Hepatic stellate cell (primary cell): ENCODE measurements at places on chromosomes 5 and 9.
A peak's percentile ranks its signal among the peaks of the same experiment; 100 is the strongest.

- no peak for DNase-seq
These were observed 183.3 kb downstream of the MAPKAP1 start for GRCh38 chr9:125523681-125524080.

GRCh38 chr5:175624316-175624715, 33.6 kb upstream of the HRH2 start:
- DNase-seq, result no peak

GRCh38 chr5:83000922-83001321, 76.3 kb downstream of the TMEM167A start:
- no peak for DNase-seq

- DNase-seq, result no peak
These were observed 164.9 kb downstream of the SLC24A2 start for GRCh38 chr9:19623941-19624340.

DNA sequence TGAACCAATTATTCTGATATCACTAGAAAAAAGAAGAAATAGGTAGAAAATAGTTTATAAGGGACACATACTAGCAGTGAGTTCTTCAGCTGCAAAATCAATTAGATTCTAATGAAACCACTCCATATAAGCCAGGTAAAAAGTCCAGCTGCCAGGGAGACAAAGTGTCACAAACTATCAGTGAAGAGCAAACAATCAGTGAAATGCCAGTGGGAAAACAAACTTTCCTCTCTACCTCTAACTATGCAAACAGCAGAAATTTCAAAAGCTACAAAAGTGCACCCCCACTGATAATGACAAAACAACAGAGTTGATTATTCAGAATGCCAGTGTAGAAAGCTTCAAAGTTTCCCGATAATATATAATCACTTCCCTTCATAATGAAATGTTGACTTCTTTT, 637.2 kb upstream of the ITGA1 start:
- DNase-seq, result no peak

DNA sequence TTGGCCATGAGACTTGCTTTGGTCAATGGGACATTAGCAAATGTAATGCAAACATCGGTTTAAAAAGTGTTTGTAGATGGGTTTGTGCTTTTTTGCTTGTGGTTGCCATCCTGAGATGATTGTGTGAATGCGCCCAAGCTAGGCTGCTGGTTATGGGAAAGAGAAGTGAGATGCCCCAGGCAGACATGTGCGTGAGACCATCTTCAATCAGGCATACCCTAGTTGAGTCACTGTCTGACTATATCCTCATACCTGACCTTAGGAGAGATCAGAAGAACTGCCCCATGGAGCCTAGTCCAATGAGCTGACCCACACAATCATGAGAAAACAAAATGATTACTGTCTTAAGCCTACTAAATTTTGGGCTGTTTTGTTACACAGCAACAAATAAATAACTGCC, 36.8 kb upstream of the ZNF608 start:
- DNase-seq, result no peak

DNA sequence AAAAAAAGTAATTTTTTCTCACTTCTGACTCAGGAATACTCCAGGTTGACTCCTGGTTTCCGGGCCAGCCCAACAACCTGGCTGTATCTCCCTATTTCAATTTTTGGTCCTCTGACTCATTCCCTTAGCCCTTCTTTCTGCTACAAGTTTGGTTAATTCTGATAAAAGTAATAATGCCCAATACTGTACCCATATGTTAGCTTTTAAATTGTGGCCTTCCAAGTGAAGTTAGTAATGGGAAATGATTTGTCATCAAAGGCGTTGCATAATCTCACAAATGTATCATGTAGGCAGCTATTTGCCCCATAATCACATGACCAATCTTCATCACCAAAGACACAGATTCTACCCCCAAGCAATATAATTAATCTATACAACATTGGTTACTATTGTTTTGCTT, 31.1 kb upstream of the BNC2 start:
- no peak for DNase-seq

- no peak for DNase-seq
These were observed 100.9 kb upstream of the APC start for GRCh38 chr5:112636751-112637150.

DNA sequence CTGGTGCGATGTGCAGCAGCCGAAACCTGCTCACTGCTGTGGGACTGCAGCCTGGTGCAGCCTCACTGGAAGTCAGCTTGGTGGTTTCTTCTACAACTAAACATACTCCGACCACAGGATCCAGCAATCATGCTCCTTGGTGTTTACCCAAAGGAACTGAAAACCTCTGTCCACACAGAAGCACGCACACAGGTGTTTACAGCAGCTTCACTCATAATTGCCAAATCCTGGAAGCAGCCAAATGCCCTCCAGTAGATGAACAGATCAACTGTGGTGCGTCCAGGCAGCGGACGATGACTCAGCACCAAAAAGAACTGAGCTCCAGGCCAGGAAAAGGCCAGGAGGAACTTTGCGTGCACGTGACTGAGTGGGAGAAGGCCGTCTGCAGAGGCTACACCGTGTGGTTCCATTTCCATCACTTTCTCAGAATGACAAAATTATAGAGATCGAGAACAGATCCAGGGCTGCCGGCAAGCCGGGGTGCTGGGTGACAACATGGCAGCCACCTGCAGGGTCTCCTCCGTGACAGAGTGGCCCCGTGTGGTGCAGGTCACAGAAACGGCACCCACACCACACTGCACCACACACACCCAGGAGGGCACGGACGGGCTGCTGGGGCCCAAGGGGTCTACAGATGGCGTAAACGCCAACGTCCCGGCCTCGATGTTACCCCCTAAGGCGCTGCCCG, 23.1 kb upstream of the NSMF start:
- DNase-seq, result peak; percentile 71

DNA sequence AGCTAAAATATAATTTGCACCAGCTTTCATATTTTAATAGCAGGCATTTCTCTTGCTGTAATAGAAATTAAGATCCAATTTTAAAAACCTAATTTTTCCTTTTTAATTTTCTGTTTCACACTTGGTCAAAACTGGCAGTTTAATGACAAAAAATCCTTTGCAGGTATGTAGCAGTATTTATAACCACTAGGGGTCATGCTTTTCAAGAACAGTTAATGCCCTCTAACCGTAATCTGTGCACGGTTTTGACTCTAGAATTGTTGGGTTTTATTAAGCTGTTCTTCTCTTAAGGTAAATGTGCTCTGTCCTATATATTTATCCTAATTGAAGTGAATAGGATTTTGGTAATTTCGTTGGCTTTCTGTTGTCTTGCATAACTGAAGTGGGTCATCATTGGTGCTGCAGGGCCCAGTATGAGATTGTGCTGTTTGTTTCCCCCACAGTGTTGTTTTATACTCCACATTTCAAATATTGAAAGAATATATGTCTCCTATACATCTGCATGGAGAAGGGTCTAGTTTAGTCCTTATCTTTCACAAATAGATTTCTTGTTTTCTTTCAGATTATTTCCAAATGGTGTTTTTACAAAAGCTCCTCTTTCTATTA, 107.4 kb downstream of the SCAMP1 start:
- DNase-seq, result peak; percentile 16

DNA sequence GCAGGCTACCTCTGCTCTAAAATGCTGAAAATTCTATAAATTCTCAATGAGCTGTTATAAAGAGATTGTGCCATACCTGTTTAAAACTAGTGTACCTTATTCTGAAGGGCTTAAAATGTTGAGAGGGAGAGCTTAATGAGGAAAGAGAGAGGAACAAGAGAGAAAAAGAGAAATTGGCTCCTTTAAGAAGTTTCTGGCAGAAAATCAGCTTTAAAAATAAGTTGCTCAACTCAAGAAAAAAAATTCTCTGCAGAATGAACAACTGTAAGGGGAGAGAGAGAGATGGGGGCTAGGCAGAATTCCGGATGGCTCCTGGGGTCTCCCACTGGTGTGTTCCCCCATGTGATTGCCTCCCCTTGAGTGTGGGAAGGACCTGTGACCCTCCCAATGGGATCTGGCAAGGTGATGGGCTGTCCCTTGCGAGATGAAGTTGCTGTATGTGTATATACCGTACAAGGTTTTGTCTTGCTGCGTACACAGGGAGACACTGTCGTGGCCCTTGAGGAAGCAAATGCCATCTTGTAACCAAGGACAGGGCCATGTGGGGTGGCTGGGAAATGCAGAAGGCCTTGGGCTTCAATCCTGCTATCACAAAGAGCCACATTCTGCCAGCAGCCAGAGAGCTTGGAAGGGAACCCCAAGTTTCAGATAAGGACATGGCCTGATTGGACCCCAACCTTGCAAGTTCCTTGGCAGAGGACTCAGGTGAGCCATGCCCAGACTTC, 64.3 kb upstream of the S1PR3 start:
- no peak for DNase-seq

DNA sequence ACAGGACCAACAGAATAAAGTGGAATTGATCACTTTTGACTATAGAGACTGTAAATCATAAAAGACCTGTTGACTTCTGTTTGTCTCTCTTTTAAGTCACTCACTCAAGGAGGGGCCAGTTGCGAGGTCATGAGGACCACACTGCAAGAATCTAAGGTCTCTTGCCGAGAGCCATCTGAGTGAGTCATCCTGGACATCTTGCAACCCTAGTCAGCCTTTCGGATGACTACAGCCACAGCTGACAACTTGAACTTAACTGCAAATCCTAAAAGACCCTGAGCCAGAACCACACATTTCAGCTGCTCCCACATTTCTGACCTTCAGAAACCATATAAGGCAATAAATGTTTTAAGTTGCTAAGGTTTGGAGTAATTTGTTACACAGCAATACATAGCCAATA, 129.7 kb upstream of the RAD23B start:
- no peak for DNase-seq

GRCh38 chr5:17147170-17147569, 70.3 kb upstream of the BASP1 start:
- DNase-seq, result no peak

DNA sequence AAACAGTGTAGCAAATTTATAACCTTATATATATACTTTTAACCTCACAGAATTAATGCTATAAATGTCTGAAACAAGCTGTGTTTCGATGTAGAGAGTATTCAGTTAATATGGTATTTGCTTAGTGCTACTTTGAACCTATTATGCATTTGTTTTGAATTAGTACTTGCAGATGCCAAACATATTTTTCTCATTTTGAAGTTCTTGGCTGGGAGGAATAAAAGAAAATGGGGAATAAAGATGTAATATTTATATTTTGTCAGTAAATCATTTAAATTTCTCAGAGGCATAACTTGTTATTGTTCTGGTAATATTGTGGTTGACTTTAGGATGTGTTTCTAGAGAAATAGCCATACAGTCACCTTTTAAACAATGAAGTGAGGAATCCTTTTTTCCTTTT, 175.9 kb upstream of the IZUMO3 start:
- DNase-seq, result no peak

GRCh38 chr9:92170848-92171247, 55.6 kb upstream of the SPTLC1 start:
- DNase-seq, result no peak

GRCh38 chr5:31317665-31318064, 124.2 kb downstream of the CDH6 start:
- no peak for DNase-seq

GRCh38 chr9:3296536-3296935, 229.3 kb downstream of the RFX3 start:
- no peak for DNase-seq

DNA sequence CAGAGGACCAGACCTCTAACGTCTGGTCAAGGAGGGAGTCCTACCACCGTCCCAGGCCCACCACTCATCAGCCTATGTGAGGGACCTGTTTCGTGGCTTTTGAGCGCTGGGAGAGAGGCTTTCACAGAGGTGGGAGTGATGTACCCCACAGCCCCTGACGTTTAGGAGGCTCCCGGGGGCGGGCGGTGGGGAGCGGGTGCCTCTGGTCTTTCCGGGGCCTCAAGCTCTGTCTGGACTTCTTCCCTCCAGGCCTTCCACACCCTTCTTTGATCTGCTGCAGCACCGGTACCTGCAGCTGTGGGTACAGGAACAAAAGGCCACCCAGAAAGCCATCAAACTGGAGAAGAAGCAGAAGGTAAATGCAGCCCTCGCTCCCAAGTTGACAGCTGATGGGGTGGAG, 45.1 kb upstream of the BARHL1 start:
- no peak for DNase-seq

DNA sequence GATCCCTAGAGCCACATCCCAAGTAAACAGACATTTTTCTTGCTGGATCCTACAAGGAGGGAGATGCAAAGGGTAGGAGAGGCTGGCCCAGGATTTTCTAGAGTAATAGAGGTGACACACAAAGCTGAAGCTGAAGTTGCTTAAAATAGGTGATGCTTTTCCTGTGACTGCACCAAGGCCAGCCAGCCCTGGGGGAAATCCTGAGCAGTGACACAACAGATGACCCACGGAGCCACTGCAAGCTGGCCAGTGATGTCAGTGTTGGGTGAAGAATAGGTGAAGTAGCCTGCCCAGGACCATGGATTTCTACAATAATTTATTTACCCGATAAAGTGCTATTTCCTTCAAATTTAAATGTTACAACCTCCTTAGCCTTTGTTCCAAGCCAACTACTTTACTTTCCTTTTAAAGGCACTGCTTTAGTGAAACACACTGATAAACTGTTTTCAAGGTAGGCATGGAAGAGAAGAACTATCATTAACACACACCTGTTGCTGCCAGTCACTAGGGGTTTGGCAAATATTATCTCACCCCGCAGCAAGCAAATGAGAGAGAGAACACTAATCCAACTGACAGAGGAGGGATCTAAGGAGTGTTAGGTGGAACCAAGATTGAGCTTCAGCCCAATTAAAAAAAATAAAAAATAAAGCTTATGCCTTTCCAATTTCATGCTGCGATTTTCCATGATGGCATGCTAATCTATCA, 123.5 kb downstream of the CTNND2 start:
- no peak for DNase-seq

GRCh38 chr5:53480416-53481158, at the start of gene FST:
FST (plus strand) TSS chr5:53480629; CDS start chr5:53480792, 163 bp downstream.
- peak; percentile 53 for DNase-seq

DNA sequence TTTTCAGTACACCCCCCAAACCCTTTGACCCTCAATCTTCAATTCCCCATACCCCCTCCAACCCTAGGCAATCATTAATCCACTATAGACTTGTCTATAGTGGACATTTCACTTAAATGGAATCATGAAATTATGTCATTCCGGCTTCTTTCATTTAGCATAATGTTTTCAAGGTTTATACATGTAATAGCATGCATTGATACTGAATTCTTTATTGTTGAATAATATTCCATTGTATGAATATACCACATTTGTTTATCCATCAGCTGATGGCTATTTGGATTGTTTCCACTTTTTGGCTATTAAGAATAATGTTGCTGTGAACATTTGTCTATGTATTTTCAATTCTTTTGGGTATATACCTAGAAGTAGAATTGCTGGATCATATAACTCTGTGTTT, 238.8 kb downstream of the PDE4D start:
- no peak for DNase-seq

- DNase-seq, result no peak
These were observed 97.8 kb downstream of the INVS start for GRCh38 chr9:100196828-100197227.

DNA sequence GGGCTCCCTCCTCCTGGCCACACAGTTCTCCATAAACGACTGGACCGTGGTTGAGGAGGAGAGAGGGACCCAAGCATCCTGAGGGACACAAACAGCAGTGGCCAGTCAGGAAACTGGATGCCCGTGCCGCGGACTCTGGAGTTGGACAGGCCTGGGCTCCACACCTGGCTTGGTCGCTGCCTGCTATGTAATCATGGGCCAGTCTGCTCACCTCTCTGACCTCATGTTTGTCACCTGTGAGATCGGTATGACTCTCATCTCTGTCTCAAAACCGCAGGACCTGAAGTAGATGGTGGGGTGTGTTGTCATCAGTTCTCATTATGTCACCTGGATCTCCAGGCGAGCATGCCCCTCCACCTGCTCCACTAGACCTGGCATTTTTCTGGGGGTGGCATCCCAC, 14.5 kb downstream of the CXXC5 start:
- no peak for DNase-seq
